Subcutaneous adipose tissue (tissue), 4 donors: ENCODE measurements at places on chromosomes 5 and 9. TPM values are rescaled to one million over a fixed set of nuclear protein-coding genes. Genes with fewer than 3 reads are reported as not detected.

The SYK gene
- total RNA-seq, result 19.2 TPM

The SLC22A4 gene
- total RNA-seq, result 1.2 TPM

The ECM2 gene
- total RNA-seq, result 57.8 TPM

The ARL10 gene
- 5.5 TPM for total RNA-seq

The AJM1 gene
- total RNA-seq, result 0.33 TPM

The PRXL2C gene
- total RNA-seq, result 20.5 TPM

The SMIM33 gene
- total RNA-seq, result not detected

The PRLR gene
- 1.8 TPM for total RNA-seq

The OR1J2 gene
- not detected for total RNA-seq

The PCDHGA4 gene
- total RNA-seq, result 4.0 TPM

The FREM1 gene
- total RNA-seq, result 3.2 TPM

The SMIM15 gene
- total RNA-seq, result 17.2 TPM

The TSSK1B gene
- total RNA-seq, result not detected

The SLC46A2 gene
- total RNA-seq, result 0.22 TPM

The HAND1 gene
- total RNA-seq, result not detected

The CD74 gene
- total RNA-seq, result 1,386 TPM
